ENCODE measurements at places on chromosomes 1 and 21.

DNA sequence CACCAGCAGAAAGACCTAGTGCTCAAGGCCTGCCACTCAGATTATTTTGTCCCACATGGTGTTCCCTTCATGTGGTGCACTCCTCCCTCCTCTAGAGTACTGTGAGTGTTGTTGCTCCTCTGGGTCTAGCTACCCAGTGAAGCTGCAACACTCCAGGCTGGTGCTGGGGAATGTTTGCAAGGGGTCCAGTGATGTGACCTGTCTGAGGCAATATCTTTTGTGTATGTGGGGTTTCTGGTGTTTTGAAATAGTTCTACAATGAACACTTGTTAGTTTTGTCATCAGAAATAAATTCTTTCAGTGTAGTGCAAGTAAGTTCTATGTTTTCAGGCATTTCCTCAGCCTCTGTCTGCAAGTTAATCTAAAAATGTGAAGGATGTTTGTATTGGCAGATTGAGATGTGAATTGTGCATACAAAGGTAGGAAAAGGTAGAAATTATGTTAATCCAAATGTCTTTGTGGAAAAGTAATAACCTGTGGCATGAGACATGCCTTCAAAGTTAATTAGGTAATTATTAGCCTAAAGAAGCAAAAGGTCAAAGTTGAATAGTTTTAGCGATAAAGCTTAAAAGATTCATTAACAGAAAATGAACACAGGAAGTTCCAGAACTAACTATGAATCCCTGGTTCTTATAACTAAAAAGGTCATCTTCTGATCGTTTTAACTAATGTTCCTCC lies 616.8 kb downstream of the LTN1 start:
- DNase-seq, result peak; percentile 32

DNA sequence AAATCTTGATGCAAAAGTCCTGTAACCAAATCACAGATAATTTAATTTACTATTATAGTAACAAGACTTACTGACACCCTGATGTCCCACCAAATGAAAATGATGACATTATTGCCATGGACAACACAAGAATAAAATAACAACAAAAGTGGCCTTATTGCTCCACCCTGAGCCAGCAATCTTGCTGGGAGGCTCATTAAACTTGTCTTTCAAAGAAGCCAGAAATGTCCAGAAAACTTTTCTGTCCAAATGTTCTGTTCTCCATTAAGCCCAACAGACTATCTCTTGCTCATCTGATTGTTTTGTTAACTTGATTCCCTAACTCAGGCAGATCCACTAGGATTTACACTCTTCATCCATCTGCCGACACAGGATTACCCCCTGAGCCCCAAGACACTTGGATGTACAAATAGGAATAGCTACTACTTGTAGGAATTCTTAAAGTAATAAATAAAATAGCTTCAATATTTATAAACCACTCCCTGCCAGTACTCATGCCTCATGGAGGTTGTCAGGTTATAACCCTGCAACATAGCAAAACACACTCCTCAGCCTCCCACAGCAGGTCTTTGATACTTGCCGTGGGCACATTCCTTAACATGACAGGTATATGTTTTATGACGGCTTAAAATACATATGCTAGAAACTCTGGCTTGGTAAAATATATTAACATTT lies 84.9 kb downstream of the PTPN14 start:
- no peak for DNase-seq

DNA sequence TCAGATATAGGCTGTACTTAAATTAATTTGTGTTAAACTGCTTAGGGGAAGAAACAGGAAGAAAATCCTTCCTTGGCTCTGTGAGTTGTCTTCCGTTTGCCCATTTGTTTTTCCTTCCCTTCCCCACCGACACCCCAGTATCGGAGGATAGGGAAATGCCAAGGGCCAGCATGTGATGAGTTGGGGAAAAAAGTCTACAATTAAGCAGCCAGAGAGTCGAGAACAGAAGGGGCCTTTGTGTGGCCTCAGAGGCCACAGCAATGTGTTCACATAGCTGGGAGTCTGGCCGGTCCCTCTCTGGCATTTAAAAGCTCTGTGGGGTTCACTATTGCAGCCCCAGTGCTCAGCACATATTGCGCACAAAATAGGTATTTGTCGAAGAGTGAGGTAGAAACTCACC lies 489.3 kb downstream of the MATN1 start:
- DNase-seq, result no peak

- DNase-seq, result no peak
Observed at GRCh38 chr1:89781494-89782126, 39.2 kb upstream of the LRRC8D start.

GRCh38 chr1:116503546-116504307 lies 67.1 kb downstream of the CD58 start:
- no peak for DNase-seq

DNA sequence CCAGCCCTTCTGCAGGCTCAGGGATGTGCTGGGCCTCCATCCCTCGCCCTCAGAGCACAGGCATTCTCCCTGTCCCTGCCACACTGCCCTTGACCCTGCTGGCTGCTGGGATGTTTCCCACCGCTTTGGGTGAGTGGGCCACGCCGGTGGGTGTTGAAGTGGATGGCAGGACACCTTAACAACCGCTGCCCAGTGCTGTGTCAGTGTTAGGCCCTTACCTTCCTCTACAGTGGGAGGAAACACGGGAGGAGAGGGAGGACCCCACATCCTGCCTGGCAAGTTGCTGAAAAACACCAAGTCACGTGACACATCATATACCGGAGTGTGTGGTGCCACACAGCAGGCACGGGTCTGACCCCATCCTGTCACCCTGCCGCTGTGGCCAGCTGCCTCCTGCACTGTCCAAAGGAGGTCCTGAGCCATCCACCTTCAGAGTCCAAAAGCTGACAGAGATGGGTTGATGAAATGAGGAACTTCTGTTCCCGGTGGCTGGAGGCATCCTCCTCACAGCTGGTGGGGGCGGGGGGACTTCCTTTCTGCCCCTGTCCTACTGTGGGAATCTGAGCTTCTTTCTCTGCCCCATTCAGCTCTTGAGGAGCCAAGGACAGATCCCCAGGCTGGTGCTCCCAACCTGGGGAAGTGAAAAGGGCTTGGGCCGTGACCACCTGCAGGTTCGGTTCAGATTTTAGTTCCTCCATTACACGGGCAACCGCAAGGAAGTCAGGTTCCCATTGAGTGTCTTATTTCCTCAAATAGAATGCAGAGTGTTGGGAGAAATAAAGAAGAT lies 3.2 kb upstream of the THEMIS2 start:
- DNase-seq, result no peak

DNA sequence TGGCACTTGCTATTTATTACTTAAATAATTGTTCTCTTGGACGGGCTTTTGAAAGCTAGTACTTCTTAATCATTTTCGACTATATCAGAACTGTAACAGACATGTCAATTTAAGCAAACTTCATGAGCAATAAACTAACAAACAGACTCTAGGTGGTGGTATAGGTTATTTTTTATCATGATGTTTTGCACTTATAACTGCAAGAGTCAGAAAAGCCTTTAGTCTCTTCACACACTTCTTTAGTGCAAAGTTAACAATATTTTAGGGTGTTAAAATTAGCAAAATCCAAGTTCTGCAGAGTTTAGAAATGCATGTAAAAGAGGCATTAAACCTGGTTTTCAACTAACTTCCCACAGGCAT lies 2.2 kb downstream of the NRIP1 start:
- DNase-seq, result peak; percentile 59

DNA sequence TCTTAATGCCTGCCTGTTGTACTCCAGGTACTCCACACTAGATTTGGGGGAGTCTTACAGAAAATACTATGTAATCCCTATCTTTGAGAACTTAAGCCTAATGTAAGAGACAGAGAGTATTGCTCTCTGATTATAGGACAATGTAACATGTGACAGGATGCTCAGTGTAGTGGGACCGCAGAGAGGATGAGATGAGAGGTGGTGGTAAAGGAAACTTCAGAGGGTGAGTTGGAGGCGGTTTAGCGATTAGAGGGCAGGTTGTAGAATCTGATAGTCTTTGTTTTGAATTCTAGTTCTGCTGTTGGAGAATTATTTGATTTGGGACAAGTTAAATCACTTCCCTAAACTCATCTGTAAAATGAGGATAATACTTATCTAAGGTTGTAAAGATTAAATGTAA lies 5.4 kb downstream of the SOAT1 start:
- no peak for DNase-seq

DNA sequence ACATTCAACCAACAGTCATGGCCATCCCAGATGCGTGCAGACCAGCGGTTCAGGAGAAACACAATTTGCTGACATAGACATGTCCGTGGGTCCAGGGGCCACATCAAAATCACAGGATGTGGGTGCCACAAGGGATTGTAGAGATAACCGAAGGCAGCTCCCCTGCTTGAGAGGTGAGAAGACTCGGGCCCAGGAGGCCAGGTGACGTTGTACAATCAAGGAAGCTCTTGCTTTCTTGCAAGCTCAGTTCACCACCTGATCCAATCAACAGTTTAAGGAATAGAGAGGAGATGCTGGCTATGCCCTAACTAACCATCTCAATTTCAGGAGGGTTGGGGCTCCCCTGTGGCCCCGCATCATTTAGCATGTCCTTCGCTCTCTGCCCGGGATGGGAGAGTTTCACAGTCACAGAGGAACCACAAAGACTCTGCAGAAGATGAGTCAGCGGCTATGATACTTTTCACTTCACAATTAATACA lies 19.5 kb downstream of the UBASH3A start:
- no peak for DNase-seq

GRCh38 chr21:46210378-46211136 lies 18.0 kb downstream of the LSS start:
- DNase-seq, result no peak

DNA sequence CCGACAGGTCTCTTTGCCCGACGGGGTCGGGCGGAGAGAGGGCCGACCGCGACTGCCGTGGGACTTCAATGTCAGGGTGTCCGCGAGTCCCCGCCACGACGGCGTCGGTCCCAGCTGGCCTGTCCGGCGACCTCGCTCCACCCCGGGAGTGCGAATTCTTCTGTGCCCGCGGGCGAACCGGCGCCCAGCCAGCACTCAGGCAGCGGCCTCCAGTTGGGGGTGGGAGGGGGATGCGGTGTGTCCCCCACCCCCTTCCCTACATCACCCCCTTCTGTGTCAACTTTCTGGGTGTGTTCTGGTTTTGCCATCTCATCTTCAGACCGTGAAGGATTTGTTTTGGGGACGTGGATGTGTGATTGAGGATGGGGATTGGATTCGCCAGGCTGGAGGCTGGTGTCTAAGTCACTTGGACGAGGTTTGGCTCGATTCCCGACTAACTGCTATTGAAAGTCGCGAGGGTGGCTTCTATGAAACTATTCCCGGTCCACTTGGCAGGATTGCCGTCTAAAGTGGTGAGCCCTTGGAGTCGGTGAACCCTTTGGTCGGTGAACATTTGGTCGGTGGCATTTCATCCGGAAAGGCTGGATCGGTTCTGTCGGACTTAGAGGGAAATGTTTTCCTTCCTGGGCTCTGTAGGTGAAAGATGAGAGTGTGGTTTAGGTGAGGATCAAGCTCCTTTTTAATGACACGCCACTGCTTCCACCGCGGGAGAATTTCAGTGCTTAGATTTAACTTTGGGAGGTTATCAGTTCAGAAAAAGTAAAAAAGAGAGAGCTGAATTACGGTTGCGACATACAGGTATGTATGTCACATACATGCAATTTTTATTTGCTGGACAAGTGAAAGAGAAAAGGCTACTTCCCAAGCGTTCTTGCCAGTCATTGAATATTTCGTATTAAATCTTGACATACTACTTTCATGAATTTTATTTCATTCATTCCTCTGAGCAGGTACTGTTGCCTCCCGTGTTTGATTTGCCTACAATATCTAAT lies 771 bp downstream of the ABCD3 start:
- peak; percentile 24 for DNase-seq

- no peak for DNase-seq
Observed at GRCh38 chr1:205975387-205975998, 27.7 kb downstream of the RAB7B start.

- DNase-seq, result no peak
Observed at GRCh38 chr1:89525169-89525855, 683 bp downstream of the LRRC8B start.

GRCh38 chr1:170927955-170928840 lies 7.1 kb upstream of the MROH9 start:
- DNase-seq, result no peak

DNA sequence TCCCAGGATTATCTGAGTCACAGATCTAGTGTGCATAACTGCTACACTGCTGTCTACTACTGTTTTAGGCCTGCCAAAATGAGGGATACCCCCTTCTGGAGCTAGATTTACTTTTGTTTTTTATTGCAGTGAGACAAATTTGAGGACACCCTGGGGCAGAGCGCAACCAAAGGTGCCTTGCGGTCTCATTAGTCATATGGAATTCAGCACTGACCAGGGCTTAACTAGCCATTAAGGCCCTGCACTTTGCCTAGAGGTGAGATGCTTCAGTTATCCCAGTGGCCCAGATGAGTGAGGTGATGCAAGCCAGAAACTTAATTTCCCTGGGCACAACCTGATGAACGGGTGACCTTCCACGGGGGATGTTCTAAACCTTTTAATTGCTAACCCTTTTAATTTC lies 998 bp upstream of the SPAG17 start:
- DNase-seq, result no peak

DNA sequence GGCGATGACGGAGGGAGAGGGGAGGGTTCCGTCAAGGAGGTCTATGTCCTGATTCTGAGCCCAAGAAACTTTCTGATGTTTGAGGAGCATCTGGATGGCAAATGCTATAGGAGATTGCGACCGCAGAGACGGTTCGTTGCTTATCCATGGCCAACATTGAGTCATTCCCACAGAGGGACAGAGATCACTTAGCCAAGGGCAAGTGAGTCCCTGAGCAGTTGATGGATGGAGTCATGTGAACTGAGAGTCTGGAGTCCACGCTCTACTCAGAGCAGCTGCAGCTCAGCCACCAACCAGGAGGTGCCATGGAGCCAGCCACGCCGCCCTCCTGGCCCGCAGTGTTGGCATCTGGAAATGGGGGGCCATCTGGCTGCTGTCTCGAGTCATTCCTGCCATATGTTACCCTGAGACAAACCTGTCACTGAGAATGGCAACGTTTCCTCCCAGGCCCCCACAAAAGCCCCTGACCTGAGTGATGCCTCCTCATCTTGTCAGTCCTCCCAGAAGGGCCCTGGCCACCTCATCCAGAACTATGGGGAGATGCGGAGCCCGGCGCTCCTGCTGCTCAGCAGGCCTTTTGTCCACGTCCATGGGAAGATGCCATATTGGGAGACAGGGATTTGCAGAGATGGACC lies 58.6 kb downstream of the ATP5PO start:
- DNase-seq, result peak; percentile 21

DNA sequence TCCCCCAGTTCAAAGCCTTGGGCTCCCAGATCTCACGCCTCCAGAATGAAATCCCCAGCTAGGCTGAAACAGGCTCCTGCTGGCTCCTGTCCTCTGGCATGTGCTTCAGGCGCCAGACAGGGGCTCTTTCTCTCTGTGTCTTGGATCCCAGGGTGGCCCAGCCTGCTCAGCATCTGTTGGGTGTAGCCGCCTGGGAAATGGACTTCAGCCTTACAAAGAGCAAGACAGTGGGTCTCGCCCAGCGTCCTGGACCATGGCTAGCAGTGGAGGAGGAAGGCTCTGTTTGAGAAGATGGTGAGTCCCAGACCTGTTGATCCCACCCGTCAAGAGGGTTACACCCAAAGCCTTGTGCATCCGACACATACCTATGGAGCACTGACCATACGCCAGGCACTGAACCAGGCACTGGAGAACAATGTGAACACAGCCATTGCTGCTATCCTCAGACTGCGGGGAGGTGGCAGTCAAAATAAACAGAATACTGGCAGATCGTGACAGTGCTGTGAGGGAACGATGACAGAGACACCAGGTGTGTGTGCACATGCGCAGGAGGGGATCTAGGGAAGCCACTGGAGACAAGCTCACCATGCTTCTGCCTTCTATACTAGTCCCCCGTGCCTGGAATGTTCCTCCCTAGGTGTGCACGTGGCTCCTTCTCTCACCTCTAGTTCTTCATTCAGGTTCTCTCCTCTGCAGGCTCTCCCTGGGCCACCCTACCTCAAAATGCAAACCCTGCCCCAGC lies 93.0 kb upstream of the GCLM start:
- no peak for DNase-seq

- DNase-seq, result no peak
Observed at GRCh38 chr1:116808200-116808847, 54.1 kb downstream of the CD2 start.
